ENCODE measurements at places on chromosomes 3 and 15.
A peak's percentile ranks its signal among the peaks of the same experiment; 100 is the strongest.

GRCh38 chr3:9786825-9787669, 5.2 kb downstream of the TADA3 start:
- DNase-seq, result no peak

- peak; percentile 60 for DNase-seq
These were observed at the start of gene SLC15A2 for GRCh38 chr3:121894301-121894990. Gene SLC15A2, plus strand, starts transcription at chr3:121894401. Its CDS starts 76 bp downstream, at chr3:121894477.

DNA sequence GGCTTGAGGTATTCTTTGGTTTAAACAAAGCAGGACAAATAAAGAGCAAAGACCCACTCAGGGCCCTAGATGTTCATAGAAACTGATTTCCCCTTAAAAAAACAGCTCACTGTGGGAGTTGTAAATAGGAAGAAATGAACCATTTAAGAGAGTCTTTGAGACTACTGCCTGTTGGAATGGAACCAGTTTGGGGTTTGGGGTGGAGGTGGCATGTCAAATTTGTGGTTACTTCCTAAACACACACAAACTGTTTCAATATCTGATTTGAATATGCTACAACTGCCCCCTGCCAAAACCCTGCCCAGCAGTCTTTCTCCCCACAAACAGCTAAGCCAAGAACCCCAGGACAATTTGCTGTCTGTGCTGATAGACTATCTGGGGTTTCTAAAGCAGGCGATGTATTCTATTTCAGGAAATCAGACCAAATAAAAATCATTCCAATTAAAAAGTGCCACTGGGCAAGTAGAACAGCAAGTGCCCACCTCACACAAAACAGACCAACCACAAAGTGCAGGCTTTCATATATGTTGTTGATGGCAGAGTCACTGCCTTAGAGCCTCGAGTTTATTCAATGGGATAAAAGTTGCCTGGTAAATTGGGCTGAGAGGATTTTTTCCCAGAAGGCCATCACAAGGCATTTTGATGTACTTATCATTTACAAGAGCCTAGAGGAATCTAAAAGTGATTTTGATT, 293.9 kb upstream of the PROK2 start:
- DNase-seq, result peak; percentile 35

- DNase-seq, result no peak
These were observed 27.0 kb downstream of the MB21D2 start for GRCh38 chr3:192890347-192891335.

DNA sequence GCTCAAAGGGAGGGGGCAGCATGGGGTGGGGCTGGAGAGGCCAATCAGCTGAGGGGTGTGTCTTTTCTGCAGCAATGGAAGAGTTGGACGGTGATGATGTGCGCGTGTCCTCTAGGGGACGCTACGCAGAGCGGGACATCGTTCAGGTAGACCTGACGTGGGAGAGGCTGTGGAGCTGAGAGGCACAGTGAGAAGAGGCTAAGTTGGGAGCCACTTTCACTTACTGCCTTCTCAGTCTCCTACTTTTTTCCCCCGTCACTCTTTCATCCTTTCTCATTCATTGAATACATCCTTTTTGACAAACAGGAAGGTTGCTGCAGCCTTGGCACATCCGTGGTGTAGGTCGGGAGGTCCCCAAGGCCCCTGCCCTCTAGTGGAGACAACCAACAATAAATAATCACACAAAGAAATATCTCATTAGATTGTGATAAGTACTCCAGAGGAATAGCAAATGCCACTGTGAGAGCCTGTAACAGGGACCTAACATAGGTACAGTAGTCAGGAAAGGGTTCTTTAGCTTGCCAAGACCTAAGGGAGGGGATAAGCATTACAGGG, 4.4 kb upstream of the BRPF1 start:
- DNase-seq, result no peak

DNA sequence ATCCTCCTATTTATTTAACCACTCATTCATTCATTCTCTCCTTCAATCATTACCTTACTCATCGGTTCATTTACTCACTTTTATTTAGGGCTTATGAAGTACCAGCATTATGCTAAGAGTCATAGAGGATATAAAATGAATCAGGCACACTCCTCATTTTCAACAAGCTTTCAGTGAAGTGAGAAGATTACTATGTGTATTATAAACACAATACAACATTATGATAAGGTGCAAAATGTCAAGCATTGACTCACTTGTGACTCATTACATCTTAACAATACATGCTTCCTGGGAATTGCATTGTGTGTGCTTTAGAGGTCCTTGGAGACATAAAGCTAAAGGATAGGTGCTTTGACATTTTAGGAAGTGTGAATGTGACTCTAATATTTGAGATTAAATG, 60.4 kb downstream of the PLAAT1 start:
- no peak for DNase-seq

DNA sequence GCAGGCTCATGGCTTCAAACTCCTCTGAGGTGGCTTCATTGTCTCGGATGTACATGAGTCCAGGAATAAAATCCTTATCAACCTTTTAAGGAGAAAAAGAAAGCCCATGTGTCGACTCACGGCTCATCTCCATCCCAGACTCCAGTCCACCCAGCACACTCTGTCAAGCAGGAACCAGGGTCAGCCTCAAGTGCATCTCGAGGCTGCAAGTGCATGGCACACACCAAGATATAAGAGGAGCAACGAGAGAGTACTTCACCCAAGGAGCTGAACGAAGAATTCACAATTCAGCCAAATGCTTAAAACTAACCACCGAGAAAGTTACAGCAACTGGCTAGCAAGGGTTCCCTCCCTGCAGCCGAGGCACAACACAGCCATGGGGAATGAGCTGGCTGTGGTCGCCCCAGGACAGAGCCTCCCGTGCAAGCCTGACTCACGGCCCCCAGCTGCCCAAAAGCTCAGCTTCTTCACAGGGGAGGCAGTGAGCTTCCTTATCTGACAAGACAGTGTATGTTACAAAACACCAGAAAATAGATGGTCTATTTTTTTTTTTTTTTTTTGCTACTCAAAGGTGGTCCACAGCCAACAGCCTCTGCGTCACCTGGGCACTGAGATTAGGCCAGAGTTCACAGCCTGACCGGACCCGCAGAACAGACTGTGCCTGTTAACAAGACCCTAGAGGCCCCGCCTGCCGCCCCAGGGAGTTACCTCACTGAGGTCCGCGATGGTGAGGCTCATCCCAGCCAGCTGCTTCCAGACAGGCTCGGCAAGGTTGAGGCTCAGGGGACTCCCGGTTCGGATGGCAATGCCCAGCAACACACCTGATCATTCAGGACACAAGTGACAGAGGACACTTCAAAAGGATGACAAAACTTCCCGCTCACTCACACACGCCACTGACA, 15.9 kb upstream of the OCA2 start:
- peak; percentile 15 for DNase-seq

- no peak for DNase-seq
These were observed 657.3 kb upstream of the TGFBR2 start for GRCh38 chr3:29949131-29949530.

GRCh38 chr3:194265505-194265892, 85.6 kb downstream of the CPN2 start:
- DNase-seq, result peak; percentile 98
